ENCODE measurements at places on chromosomes 12 and 14.

GRCh38 chr12:107318556-107318805, 225.1 kb upstream of the CRY1 start:
- peak; percentile 42 for DNase-seq

- no peak for DNase-seq
Measured at GRCh38 chr12:87866578-87867292, 162.5 kb downstream of the C12orf50 start.

DNA sequence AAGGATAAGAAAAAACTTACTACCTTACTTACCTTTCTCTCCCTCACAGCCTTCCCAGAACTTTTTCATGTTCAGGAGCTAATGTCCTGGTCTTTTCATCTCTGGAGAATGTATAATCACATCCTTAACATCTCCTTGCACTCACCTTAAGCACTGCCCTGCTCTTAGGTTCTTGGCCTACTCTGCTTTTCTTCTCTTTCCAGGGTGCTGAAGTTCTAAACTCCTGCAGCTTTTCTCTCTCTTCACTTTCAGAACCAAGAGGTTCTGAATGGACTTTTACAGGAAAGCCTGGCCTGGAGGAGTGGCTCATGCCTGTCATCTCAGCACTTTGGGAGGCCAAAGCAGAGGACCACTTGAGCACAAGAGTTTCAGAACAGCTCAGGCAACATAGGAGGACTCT, 101.9 kb downstream of the TMTC2 start:
- no peak for DNase-seq

GRCh38 chr12:112183141-112184021, 58.0 kb downstream of the TRAFD1 start:
- DNase-seq = no peak

- peak; percentile 50 for DNase-seq
Measured at GRCh38 chr14:104650057-104650980, 39.1 kb upstream of the INF2 start.

DNA sequence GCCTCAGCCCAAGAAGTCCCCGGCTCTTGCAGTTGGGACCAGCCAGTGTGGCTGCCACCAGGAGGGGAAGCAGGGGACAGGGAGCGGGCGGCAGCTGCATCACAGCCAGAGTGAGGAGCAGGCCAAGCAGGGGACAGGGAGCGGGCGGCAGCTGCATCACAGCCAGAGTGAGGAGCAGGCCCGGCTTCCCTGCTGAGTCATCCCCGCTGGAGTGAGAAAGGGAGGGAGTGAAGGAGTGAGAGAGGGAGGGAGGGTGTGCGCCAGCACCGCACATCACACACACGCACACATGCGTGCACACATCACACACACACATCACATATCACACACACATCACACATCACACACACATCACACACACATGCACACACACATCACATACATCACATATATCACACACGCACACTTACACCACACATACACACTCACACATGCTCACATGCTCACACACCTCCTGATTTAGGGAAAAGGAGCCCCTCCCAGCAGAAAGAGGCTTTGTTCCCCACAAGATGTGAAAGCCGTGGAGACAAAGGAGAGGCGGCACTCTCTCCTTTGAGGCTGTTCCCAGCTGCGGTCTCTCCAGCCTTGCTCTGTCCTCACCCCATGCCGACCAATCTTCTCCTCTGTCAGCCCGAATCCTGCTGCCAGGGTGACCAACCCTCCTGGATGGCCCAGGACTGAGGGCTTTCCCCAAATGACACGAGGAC, 16.7 kb upstream of the ZDHHC22 start:
- no peak for DNase-seq

DNA sequence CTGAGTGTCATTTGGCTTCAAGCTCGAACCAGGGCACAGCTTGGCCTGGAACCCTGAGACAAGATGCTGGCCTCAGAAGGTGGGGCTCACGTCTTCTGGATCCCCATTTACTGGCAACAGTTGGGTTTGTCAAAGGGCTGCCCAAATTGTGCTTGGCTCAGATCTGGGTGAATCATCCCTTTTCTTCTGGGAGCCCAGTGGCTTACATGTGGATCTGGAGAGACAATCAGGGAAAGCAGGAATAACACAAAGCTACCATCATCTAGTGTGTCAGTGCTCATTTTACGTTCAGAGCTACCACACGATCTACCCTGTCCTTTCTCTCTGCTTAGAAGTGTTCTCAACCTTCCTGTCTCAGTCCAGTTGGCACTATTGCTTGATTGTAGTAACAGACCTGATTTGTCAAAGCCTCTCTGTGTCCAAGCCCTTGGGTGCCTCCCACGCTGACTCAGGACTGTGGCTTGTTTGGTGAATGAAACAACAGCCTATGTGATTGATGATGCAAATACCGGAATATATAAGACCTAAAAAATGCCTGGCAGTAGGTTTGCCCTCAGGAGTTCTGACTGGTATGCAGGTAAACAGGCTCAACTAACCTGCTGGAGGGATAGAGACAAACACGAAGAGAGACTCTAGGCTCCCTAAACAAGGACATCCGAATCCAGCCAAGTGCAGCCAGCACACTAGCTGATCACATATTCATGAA, 974.3 kb downstream of the VRK1 start:
- DNase-seq = no peak

- DNase-seq = no peak
Measured at GRCh38 chr14:76413106-76413961, 37.4 kb downstream of the ESRRB start.

GRCh38 chr12:13210236-13211190, 14.0 kb downstream of the EMP1 start:
- DNase-seq = no peak

GRCh38 chr14:102768223-102769048, 8.8 kb upstream of the TRAF3 start:
- no peak for DNase-seq

DNA sequence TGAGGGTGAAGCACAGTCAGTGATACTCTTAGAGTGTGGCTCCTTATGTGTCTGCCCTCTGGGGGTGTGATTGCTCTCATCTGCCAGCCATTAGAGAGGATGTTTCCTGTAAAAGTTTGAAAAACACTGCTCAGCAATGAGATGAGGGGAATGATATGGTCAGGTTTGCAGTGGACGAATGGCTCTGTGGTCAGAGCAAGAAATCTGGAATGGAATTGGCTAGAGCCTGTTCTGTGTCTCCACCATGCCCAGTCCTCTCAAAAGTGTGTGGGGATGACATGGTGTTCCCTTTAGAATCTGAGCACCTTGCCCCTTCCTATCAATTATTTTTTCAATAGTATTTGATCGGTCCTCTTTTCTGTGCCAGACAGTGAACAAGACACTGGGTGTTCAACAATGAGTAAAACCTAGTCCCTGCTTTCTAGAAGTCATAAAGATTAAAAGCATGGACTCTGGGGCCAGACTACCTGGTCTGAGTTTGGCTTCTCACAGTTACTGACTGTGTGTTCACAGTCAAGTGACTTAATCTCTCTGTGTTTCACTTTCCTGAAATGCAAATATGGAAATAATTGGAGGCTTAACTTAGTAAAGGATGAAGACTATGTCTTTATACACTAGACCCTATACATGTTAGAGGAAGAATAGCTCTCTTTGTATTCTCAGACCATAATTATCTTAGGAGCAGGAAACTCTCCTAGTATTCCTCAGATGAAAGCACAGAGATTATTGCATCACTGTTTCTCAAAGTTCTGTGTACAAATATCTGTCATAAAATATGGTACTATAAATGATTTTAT, 1.6 kb downstream of the ACSS3 start:
- DNase-seq = no peak

DNA sequence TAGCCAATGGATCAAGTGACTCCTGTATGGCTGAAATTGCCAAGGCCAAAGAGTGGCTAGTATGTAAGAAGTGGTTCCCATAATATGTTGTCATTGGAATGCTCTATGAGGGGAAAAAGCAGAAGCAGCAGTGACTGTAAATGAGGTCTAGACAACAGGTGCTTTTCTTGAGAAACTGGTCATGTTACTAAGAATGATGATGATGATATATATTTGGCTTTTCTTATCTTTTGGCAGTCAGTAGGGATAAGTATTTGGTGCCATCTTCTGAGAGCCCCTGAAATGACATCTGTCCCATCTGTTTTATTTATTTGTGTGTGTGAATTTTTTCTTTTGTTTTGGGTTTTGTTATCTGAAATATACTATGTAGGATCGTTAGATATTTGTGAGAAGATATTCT, 141.7 kb downstream of the SYT1 start:
- no peak for DNase-seq

DNA sequence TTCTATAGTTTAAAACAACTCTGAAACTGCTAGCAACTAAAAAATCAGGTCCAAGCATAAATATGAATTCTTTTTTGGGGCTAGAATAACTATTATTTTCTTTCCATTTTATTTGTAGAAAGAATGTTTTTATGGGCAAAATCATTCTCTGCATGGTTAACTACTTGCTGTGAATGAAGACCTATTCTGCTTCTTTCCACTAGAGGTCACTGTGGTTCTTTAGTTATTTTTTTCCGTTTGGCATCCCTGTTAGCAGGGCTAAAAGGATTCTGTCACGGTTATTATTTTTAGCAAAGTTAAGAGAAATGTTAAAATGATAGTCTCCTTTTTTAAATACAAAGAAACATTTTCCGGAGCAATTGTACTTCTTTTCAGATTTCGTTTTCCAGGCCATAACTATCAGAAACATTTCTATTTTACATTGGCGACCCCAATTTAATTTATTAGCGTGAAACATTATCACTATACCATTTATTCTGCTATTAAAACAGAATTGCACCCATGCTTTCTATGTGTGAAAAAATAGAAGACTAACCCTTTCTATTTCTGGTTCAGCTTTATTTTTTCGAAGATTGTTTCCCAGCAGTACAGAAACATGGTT, 404.8 kb downstream of the ATP23 start:
- peak; percentile 26 for DNase-seq

DNA sequence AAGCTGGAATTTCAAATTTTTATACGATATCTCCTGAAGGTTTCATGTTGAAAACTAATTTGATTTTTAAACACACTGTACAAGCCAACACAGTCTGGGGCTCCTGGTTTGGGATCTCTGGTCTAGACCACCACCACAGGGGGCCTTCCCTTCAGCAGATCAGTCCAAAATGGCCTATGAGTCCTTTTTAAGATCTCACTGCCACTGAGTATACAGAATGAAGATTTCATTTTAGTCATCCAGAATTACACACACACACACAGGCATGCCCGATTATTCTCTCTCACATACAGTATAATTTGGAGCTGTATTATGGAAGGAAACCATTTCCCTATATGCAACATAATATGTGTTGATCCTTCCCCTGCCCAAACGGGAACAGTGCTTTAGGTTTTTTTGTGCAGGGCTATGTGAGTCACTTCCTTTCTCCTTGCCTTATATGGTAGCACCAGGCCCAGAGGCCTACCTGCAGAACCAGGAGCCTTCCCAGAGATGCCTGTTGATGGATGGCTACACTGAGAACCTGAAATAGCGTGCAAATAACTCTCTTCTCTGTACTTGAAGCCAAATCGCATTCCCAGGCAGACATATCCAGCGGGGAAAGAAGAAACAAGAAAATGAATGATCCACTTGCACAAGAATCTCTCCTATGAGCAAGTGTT, 28.1 kb upstream of the WNK1 start:
- peak; percentile 60 for DNase-seq

DNA sequence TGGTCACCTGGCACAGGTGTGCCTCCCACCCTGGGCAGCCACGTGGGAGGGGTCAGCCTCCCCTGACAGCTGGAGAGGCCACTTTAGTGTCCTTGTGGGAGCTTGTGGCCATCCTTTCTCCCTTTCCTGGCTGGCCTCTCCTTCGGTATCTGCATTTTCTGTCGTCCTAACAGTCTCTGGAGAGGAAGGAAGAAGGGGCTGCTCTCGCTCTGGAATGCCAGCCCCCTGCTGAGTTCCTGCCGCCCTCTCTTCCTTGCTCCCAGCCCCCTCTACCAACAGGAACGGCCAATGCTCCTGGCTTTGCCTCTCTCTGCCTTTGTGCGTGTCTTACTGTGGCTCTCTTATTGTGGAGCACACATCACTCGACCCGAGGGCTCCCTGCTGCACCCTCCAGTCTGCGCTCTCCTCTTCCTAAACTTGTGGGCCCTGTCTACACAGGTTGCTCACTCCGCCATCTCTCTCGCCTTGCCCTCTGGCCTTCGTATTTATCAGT, 70.8 kb downstream of the FBXL14 start:
- no peak for DNase-seq

- peak; percentile 80 for DNase-seq
Measured at GRCh38 chr12:96194971-96195844, 1.0 kb downstream of the ELK3 start.

GRCh38 chr12:108948367-108948766, 68.5 kb downstream of the DAO start:
- DNase-seq = no peak

- DNase-seq = no peak
Measured at GRCh38 chr12:6961695-6962284, 8.7 kb downstream of the PHB2 start.

DNA sequence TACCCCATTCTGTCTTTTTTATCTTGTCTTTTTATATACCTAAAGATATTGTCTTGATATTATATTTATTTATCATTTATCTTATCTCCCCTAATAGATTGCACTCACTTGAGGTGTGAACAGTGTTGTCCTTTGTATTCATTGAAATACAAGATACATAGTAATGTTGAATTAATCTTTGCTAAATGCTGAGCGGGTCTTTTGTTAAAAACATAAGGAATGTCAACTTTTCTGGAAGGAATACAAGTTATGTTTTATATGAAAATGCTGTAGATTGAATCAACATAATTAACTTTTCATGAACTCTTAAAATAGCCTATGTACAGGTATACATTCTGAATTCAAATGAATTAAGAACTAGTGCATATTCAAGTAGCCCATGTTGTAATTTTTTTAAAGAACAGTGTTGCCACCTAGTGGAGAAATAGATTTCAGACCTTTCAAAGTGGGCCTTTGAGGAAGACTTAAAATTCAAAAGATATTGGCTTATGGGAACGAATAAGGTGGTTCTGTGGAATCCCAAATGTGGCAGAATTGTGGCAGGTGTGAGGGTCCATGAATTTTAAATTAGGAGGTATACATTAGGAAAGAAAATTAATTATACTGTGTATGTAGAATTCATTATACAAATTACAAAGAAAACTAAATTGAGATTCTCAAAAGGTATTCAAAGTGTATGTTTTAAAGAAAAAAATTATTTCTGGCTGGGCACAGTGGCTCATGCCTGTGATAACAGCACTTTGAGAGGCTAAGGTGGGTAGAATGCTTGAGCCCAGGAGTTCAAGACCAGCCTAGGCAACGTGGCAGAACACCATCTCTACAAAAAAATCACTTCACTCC, 19.1 kb downstream of the BBOF1 start:
- DNase-seq = no peak

- DNase-seq = no peak
Measured at GRCh38 chr12:76634133-76634532, 74.6 kb upstream of the OSBPL8 start.

DNA sequence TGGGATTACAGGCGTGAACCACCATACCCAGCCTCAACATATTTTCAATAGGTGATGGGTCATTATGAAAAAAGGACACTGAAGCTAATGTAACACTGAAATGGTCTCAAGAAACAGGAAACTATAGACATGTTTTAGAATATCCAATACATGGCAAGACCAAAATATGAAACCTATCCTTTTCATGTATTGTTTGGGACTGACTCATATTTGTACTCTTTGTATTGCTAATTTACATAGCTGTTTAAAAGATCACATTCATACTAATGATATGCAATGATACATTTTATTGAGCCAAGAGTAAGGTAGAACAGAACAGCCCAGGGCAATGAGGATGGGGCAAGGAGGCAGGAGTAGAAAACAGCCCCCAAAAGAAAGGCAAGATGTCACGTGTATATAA, 32.6 kb downstream of the RESF1 start:
- DNase-seq = no peak
